ENCODE measurements at places on chromosomes 4 and X.

DNA sequence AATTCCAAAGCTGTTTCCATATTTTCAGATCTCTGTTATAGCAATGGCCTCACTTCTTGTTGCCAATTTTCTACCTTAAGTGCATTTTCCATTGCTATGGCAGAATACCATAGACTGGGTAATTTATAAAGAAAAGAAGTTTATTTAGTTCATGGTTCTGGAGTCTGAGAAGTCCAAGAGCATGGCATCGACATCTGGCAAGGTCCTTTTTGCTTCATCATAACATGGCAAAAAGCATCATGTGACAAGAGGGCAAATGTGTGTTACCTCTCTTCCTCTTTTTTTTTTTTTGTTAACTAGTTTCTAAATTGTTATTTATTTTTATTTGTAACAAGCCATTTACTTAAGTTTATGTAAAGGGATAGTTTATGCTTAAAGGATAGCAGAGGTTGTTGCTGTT, 45.2 kb upstream of the SYTL5 start:
- DNase-seq = no peak

GRCh38 chrX:105349476-105349875, 129.0 kb upstream of the TEX13A start:
- DNase-seq = no peak

DNA sequence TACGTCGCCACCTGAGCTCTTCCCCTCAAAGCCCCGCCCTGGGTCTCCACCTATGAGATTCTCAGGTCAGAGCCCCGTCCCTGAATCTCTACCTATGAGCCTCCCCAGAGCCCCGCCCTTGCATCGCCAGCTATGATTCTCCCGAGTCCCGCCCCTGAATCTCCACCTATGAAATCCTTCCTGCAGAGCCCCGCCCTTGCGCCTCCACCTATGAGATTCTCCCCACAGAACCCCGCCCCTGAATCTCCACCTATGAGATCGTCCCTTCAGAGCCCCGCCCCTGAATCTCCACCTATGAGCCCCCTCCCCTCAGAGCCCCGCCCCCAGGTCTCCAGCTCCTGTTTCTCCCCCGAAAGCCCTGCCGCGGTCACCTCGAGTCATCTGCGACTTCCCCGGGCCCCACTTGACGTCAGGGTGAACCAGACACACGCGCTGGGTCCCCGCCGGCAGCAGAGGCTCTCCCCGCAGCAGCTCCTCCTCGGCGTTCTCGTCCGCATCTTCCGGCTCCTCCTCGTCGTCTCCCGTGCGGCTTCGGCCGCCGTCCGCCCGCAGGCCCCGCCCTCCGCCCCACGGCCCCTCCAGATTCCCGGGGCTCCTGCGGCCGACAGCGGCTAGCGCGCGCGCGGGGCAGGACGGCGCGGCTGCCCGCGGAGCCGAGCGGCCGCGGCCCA, 393 bp downstream of the GTPBP6 start:
- peak; percentile 88 for DNase-seq

GRCh38 chr4:139808381-139808807, 142.8 kb downstream of the MGST2 start:
- no peak for DNase-seq

GRCh38 chrX:13013363-13014110, 30.9 kb downstream of the FAM9C start:
- DNase-seq = no peak

GRCh38 chr4:55819634-55820033, at the start of gene EXOC1L:
Gene EXOC1L, plus strand, starts transcription at chr4:55819790. Its CDS starts 237 bp downstream, at chr4:55820027.
- DNase-seq = no peak

GRCh38 chr4:155566354-155566753, 100.3 kb upstream of the GUCY1A1 start:
- no peak for DNase-seq

GRCh38 chr4:169438057-169438480, 167.3 kb upstream of the SH3RF1 start:
- DNase-seq = peak; percentile 55

- DNase-seq = no peak
Measured at GRCh38 chrX:69535661-69536060, 31.5 kb downstream of the NALF2 start.

DNA sequence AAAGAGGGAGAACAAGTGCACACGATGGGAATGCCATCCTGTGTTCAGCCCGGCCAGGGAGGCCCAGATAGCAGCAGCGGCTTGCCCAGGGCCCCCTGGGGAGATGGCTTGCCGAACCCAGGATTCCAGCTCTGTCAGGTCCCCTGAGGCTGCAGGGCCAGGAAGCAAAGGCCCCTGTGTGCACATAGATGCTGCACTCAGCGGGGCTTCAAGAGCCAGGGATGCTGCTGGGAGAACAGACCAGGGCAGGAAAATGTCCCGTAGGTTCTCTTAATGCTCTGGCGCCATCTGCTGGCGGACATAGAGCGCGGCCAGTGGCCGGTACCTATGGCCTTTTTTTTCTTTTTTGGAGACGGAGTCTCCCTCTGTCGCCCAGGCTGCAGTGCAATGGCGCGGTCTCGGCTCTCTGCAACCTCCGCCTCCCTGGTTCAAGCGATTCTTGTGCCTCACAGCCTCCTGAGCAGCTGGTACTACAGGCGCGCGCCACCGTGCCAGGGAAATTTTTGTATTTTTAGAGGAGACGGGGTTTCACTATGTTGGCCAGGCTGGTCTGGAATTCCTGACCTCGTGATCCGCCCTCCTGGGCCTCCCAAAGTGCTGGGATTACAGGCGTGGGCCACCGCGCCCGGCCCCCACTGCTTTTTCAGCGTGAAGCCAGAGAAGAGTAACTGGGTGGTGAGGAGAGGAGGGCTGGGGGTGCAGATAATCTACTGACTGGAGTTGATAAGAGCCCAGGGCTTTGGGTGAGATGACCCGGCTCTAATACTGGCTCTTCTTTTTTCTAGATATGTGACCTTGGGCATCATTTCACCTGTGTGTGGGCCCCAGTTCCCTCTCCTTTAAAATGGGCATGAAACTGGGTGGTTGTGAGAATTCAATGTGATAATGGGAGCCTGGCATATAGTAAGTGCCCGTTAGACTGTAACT, 22.5 kb downstream of the MED28 start:
- DNase-seq = no peak

DNA sequence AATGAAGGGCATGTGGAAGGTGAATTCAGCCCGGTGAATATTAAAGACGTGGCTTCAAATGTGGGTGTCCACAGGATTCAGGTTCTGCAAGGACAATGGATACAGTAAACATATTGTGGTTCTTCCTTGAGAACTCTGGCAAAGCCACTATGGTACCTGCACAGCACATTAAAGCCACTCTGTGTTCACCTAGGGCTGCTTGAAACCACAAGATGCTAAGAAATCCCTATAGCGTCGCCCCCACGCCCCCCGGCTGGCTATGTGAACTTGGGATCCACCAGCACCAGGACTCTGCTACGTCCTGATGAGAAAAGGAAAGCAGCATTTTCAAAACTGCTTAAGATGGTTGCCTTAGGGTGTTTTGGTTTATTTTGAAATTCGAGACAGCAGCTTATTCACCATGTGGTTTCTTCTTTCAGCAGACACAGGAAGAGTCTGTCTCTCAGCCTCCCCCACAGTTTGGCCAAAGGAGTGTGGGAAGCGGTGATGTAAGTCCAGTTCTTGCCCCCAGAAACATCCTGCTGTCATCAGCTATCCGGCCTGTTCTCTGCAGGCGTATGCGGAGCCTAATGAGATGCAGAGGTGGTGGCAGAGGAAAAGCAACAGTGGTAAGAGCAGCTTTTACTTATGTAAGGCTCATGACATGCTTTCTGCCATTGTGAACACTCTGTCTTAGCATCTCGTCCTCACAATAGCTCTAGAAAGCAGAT, 111.5 kb downstream of the AFAP1 start:
- DNase-seq = no peak

- DNase-seq = no peak
Measured at GRCh38 chr4:86980230-86980629, 45.4 kb downstream of the AFF1 start.

DNA sequence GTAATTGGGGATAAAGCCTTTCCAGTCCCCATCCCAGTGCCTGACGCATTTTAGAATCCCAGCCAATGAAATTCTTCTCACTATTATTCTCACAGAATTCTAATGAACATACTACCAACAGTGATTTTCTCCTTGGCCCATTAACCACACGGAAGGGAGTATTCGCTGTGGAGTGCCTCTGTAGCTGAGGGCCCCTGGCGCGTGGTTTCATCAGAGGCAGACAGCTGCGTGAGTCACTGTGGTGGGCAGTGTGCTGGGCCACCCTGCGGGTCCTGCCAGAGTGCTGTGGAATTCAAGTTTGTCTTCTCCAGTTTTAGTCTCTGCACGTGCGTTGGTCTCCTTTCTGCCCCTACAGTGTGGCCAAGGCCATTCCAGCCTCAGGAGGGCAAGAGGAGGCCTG, 335.4 kb upstream of the FAT1 start:
- DNase-seq = no peak

All from GM12878 (cell line).